Stimulated activated CD8-positive, alpha-beta memory T cell treated with anti-CD3 and anti-CD28 coated beads, Interleukin-7, amount 100 ng/mL, for 1 hour (primary cell): ENCODE measurements at places on chromosomes 2 and 18.

GRCh38 chr2:27175330-27175729 is 26.5 kb downstream of the TCF23 start:
- DNase-seq, result no peak

DNA sequence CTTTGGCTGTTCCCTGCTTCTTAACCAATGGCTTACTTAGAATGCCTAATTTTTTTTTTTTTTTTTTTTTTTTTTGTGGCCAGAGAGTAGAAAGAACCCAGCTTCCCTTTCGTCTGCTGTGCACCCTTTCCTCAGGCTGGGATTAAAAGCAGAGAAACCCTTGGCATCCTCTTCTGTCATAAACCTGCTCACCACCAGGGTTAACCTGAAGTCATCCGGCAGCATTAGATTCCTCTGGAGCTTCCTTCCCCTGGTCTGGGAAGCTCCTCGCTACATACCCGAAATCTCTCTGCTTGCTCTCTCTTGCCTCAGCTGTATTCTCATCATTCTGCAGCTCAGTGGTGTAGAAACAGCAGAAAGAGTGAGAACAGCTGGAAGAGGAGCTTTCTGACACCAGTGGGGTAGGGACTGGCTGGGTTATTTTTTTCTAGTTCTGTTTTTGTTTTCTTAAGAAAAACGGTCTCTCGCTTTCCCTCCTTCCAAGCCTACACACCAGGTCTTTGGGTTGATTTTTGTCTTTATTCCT is 339.0 kb upstream of the MEIS1 start:
- DNase-seq, result no peak

DNA sequence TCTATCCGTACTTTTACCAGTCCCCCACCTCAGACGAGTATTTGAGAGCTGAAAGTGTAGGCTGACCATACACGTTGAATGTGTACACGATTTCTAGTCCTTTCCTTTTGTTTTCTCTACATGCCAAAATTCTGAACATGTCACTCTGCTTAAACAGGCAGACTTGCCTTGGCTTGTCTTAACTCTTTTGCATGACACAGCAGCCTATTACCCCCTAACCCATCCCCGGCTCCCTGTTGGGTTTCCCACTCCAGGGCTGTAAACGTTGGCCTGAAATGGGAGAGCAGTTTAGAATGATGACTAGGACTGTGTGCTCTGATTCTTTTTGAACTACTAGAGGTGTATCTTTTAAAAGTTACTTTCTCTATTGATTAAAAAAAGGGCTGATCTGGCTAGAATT is 19.1 kb downstream of the MTCL1 start:
- DNase-seq, result no peak

GRCh38 chr2:231810905-231811304 is 24.7 kb downstream of the COPS7B start:
- DNase-seq, result no peak

DNA sequence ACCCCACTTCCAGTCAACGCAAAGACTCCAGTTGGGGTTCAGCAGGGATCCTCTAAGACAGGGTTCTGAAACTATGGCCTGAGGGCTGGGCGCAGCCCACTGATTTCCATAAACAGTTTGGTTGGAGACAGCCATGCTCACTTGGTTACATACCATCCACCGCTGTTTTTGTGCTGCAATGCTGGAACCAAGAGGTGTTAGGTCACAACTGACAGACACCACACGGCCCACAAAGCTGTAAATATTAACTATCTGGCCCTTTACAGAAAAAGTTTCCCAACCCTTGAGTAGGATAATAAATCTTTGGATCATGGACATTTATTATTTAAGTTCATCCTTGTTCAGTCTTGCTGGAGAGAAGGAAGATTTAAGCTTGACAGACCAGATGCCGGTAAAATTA is 8.4 kb upstream of the CD226 start:
- no peak for DNase-seq

- no peak for DNase-seq
Measured at GRCh38 chr2:9004338-9005204, 1.1 kb upstream of the MBOAT2 start.

- no peak for DNase-seq
Measured at GRCh38 chr2:170829036-170829435, 12.3 kb downstream of the GAD1 start.

DNA sequence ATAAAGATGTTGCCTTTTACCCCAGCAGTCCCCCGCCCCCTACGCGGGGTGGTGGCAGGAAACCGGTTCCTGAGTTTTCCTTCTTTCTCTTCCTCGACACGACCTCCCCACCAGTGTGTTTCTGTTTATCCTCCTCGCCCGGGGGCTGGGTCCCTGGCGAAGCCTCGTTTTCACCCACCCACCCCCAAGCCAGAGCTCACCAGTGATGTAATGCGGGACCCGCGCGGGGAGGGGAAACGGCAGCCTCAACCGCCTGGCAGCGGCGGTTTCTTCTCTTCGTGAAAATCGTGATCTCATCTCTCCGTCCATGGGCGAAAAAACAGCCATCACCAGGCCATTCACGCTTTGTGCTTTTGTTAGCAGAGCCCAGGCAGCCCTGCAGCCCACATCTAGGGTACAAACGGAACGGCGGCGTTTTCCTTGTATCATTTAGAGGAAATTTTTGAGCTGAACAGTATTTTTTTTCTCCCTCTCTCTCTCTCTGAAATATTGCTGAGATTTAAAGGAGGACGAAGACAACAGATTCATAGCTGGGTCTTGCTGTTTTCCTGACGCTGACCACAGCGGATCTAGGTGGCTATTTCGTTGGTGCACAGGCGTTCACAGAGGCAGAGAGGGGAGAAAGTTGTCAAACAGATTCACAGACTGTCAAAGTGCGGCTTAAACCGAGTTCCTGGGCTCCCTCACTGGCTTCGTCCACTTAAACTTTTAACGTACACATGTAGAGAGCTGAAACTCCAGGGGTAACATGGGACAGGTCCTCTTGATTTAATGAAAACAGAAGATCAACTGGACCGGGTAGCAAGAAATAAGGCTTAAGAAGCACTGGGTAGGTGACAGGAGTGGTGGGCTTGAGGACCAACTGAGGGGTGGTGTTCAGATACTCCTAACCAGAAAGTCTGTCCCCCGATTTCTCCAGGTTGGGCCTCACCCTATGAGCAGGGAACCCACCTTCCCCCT is 21.9 kb upstream of the PAX3 start:
- no peak for DNase-seq

DNA sequence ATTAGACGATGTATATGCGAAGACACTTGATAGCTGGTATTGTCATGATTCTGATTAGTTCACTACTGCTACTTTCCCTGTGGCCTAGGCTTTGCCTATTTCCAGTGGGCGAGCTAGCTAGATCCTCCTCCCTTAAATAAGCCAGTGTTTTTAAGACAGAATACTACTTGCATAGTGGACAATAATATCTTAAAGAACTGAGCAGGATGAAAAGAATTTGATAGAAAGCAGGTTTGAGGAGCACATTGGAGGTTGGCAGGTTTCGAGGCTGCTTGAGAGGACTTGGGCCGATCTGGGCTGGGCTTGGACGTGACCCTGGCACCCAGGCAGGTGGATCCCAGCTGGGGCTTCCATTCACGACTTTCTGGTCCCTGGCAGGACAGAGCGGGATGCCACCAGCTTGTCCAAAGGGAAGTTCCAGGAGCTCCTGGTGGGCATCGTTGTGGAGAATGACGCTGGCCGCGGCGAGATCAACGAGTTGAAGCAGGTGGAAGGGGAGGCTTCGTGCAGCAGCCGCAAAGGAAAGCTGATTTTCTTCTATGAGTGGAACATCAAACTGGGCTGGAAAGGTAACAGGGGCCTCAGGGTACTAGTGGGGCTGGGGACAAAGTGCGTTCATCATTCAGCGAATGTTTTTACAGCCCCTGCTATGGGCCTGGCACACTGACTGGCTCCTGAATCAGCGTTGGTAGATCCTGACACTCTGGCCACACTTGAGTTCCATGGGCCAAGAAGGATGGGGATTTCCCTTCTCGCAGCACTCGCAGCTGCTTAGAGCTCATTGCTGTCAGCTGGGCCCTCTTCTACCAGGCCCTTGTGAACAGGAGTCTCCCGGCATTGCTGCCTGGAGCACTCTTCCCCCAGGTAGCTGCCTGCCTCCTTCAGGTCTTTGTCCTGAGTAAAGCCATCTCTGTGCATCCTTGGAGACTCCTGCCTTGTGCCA is 16.9 kb downstream of the C2orf74 start:
- DNase-seq, result no peak

GRCh38 chr18:78587096-78587495 is 392.5 kb upstream of the SALL3 start:
- no peak for DNase-seq

DNA sequence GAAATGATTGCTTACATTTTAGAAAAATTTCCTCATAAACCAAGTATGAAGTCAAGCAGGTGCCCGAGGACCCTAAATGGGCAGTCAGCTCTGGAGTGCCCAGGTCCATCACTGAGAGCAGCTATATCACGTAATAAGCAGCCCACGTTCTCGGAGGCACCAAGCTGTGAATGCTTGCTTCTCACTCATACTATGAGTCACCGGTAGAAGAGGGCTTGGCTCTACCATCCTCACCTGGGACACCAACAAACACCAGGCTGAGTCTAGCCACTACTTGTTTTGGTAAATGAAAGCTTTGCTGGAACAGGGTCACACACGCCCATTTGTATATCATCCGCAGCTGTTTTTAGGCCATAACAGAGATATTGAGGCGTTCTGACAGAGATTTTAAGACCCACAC is 207.5 kb downstream of the SEPTIN10 start:
- DNase-seq, result no peak

DNA sequence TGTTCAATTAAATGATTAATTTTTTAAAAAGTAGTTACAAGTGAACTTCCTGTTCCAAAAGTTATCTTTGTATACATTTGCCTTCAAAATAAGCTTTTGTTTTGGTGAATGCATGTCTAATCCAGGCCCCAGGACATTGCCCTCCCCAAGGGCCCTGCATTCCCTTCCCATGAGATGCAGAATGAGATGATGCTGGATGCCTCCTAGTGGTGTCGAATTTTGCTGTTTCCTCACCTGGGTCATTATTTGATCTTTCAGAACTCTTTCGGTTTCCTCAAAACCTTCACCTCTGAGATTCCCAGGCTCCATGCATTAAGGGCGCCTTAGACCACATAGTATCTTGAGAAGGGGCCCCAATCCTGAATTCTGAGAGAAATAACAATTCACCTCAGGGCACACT is 728.8 kb downstream of the CNTNAP5 start:
- DNase-seq, result no peak

GRCh38 chr2:121790276-121790956 is 35.0 kb downstream of the TSN start:
- DNase-seq, result no peak

GRCh38 chr2:131048641-131049040 is 44.6 kb downstream of the FAM168B start:
- DNase-seq, result no peak

- DNase-seq, result no peak
Measured at GRCh38 chr2:197986977-197987376, 182.6 kb downstream of the PLCL1 start.

GRCh38 chr2:118062048-118062447 is 26.2 kb upstream of the INSIG2 start:
- DNase-seq, result no peak
